Gastroesophageal sphincter (tissue), 4 donors: ENCODE measurements at places on chromosomes 11 and 22.

DNA sequence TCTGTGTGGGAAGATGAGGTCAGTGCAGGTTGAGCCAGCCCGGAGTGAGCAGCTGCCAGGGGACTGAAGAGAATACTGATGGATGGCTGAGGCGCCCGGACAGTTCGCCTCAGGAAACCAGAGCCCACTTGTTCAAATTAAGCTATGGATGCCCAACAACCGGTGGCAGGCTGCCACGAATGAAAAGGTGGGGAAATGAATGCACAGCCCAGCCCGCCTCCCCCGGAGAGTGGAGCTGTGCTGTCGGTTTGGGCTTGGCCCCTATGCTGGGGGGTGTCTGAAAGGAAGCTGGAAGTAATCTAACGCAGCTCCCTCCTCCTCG, 21.9 kb downstream of the HSPA8 start:
- no peak for ATAC-seq

- no peak for ATAC-seq
These were observed 10.5 kb downstream of the CD82 start for GRCh38 chr11:44575962-44576361.

DNA sequence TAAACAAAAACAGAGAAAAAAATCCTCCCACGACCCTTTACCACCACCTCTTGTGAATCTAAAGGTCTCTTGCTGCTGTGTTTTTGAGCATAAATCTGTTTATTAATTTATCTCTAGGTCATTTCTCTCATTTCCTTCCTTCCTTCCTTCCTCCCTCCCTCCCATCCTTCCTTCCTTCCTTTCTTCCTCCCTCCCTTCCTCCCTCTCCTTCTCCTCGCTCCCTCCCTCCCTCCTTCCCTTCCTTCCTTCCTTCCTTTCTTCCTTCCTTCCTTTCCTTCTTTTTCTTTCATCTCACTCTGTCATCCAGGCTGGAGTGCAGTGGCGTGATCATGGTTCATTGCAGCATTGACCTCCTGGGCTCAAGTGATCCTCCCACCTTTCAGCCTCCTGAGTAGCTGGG, 13.5 kb upstream of the APOBEC3A start:
- no peak for ATAC-seq

DNA sequence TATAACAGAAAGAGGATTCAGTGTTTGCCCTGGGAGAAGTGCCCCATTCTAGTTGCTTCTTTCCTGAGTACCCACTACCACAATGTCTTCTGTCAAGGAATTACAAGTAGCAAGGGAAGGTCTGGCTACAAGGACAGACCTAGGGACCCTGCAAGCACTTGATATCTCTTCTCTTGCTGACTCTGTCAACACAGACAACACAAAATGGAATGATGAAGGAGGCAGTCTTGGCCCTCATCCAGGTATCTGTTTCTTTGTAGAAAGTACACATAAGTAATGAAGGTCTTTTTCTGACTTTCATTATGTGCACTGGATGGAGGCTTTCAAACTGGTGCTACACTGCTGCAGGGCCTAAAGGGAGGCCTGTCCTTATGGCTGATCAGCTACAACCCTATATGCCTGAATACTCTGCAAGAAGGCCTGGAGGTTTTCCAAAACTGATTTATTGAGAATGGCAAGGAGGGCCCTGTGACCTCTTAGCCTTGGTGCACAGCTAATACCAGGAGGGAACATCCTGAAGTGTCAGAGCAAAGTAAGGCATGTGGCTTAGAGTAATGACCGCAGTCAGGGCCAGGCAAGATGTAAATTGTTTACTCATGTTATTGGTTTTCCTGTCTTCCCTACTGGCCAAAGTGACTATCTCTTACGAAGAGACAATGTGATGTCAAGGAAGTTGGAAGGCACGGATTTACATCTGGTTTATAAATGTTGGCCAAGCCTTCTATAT, 31.2 kb downstream of the GAB2 start:
- ATAC-seq: no peak
